ENCODE measurements at places on chromosomes 12 and 14.

DNA sequence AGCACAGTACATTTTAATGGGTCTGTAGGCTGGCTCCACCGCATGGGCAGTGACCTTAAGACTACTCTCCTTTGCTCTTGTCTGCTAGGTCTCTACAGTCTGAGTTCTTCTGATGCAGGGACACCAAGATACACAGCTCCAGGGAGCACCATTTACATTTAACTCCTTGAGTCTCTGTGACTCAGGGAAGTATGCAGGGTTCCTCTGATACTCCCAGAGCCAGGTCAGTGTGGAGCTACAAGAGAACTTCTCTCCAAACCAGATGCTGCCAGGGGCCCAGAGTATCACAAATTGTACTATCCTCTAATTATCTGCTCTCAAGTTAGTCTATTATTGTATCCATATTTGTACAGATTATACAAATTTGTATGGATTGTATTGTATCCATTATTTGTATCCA, 15.2 kb downstream of the ZFP36L1 start:
- no peak for DNase-seq

- DNase-seq: no peak
Observed at GRCh38 chr14:81166121-81166520, 54.6 kb downstream of the GTF2A1 start.

GRCh38 chr12:111451232-111451631, 45.5 kb downstream of the SH2B3 start:
- DNase-seq: no peak

DNA sequence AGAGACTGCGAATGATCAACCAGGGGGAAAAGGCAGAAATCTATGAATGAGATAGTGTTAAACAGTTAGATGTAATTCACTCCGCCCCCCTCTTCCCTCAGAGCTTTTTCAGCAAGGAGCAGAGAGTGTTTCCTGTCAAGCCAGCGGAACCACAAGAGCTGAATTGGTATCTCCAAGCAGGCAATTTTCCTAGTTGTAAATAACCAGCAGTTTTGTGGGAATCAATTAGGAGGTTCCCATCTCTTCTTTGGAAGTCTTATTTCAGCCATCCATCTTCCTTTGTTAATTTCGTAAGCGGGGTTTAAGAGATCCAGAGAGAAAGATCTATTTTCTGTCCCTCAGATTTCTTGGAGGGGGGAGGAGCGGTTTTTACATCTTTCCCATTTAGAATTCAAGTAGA, 178.0 kb downstream of the FOXN3 start:
- DNase-seq: no peak

DNA sequence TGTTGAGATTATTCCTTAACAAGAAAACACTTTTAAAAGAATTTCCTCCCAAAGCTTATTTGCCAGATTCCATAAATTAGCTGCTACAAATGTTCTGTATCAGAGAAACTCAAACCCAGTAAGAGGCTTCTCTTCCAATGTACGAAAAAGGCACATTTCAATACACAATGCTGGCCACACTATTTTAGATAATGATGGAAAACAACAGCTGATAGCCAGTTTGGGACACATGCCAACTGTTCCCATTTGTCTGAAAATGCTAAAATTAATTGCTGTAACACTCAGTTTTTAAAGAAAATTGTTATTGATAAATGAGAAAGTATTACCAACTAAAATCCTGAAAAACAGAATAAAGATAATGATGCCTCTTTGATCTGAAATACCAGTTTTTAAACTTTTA, 4.4 kb downstream of the CFL2 start:
- DNase-seq: no peak
